T-helper 17 cell (primary cell): ENCODE measurements at places on chromosomes 1 and 21.

- no peak for DNase-seq
- peaks cover 65% of the 10 kb centered on the region for H3K27me3 ChIP-seq
- H3K36me3 ChIP-seq: peaks cover 2% of the 10 kb centered on the region
- no peak overlapping the region for H3K4me3 ChIP-seq
- no peak overlapping the region for H3K27ac ChIP-seq
Measured at GRCh38 chr1:112264010-112264409, 132.0 kb upstream of the CTTNBP2NL start.

- H3K36me3 ChIP-seq: no peaks in the 10 kb centered on the region
- H3K4me3 ChIP-seq: no peak overlapping the region
- no peak overlapping the region for H3K27ac ChIP-seq
- peaks cover 40% of the 10 kb centered on the region for H3K27me3 ChIP-seq
Measured at GRCh38 chr1:70979313-70979712, 68.3 kb downstream of the PTGER3 start.

GRCh38 chr21:41559658-41560631, 52.0 kb upstream of the TMPRSS2 start:
- peaks cover 34% of the 10 kb centered on the region for H3K27me3 ChIP-seq
- peaks cover 2% of the 10 kb centered on the region for H3K4me1 ChIP-seq
- no peak for DNase-seq
- no peak overlapping the region for H3K4me3 ChIP-seq
- H3K27ac ChIP-seq: no peak overlapping the region
- peaks cover 6% of the 10 kb centered on the region for H3K36me3 ChIP-seq

GRCh38 chr1:104064399-104064798, 314.7 kb downstream of the AMY1C start:
- H3K27me3 ChIP-seq: no peaks in the 10 kb centered on the region
- H3K36me3 ChIP-seq: no peaks in the 10 kb centered on the region
- H3K4me1 ChIP-seq: no peaks in the 10 kb centered on the region
- no peak overlapping the region for H3K27ac ChIP-seq

- H3K27me3 ChIP-seq: peaks cover 96% of the 10 kb centered on the region
- no peak overlapping the region for H3K4me3 ChIP-seq
- DNase-seq: no peak
- H3K4me1 ChIP-seq: peaks cover 20% of the 10 kb centered on the region
Measured at GRCh38 chr1:181484821-181485220, 1.5 kb downstream of the CACNA1E start.

DNA sequence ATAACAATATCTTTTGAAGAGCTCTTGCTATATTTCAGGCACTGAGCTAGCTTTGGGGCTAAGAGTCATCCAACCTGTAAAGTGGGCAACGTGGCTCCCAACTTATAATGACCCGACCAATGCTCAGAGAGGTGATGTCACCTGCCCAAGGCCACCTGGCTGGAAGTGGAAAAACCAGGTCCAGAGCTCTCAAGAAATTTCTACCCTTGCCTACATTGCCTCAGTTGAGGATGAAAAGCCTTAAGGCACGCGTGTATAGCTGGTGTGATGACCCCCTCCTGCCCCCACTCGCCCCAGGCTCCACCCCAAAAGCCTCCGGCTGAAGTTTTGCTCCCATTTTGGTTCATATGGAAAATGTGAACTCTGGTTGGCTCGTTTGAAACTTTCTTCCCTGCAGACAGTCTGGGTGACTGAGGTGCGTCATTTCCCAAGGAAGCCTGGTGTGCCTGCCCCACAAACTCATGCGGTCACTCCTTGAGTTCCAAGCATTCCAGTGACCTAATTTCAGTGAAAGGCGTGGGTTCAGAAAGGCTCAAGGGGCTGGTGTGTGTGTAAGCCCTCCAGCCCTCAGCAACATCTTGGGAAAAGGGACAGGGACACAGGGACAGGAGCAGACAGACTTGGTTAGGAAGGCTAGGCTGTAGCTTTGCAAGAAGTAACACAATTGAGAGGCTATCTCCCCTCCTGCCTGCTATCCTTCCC, 20.5 kb downstream of the HTR1D start:
- peaks cover 30% of the 10 kb centered on the region for H3K27me3 ChIP-seq
- H3K27ac ChIP-seq: no peak overlapping the region
- H3K4me1 ChIP-seq: no peaks in the 10 kb centered on the region

DNA sequence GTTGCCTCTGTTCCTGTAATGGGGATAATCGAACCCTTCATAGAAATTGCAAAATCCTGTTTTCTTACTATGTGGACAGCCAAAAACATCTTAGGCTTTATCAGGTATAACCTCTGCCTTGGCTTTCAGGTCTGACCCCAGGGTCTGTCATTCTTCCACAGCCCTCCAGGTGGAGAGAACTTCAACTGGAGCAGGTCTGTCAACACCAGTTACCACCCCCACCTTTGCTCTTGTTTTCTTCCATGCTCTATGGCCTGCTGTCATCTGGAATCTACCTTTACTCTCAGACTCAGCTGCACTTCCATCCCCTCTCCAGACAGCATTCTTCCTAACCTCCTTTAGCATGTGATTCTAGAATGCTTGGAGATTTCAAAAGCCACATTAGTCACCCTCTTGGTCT, 10.4 kb upstream of the GJA9 start:
- no peak overlapping the region for H3K4me3 ChIP-seq
- H3K36me3 ChIP-seq: peaks cover 2% of the 10 kb centered on the region
- DNase-seq: no peak
- no peak overlapping the region for H3K27ac ChIP-seq

GRCh38 chr1:245045087-245045881, 109.5 kb upstream of the KIF26B start:
- no peaks in the 10 kb centered on the region for H3K36me3 ChIP-seq
- H3K4me1 ChIP-seq: peaks cover 3% of the 10 kb centered on the region
- no peak for DNase-seq

DNA sequence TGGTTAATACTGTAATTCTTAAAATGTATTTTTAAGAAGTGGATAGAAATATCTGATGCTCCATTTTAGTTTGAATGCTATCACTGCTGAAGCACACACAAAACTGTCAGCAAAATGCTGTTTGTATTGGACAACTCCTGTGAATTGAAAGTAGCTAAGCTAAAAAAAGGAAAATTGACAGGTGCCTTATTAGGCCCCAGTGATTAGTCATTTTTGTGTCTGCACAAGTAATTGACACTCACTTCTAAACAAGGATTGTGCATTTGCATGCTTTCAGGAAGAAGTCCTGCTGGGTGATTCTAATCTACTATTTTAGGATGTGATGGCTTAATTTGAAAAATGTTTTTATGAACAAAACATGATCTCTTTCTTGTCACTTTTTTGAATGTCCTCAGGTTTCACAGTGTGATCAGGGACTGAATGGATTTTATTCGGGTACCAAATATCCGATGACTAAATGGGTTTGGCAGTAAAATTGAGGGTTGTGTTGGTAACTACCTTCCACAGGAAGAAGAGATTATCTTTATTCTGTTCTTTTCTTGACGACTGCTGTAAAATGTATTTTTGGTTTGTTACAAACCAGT, 13.0 kb upstream of the MAP3K7CL start:
- no peak overlapping the region for H3K4me3 ChIP-seq
- no peaks in the 10 kb centered on the region for H3K27me3 ChIP-seq
- H3K4me1 ChIP-seq: peaks cover 2% of the 10 kb centered on the region
- H3K27ac ChIP-seq: no peak overlapping the region
- no peak for DNase-seq
- H3K36me3 ChIP-seq: no peaks in the 10 kb centered on the region

DNA sequence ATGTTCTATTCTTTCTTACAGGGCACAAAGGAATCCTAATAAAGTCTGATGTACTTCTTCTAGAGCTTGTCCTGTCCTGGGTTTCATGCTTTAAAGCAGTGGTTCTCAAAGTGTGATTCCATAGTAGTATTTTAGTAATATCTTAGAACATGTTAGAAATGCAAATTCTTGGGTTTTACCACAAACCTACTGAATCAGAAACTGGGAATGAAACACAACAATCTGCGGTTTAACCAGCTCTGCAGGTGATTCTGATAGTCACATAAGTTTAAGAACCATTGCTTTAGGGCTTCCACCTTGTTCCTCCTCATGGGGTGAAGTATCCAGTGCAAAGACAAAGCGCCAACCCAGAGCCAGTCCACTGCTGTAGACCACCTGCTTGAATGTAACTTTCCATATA, 41.1 kb downstream of the NGF start:
- peaks cover 38% of the 10 kb centered on the region for H3K27me3 ChIP-seq
- H3K36me3 ChIP-seq: no peaks in the 10 kb centered on the region
- H3K4me3 ChIP-seq: no peak overlapping the region
- no peak for DNase-seq
- H3K27ac ChIP-seq: no peak overlapping the region

DNA sequence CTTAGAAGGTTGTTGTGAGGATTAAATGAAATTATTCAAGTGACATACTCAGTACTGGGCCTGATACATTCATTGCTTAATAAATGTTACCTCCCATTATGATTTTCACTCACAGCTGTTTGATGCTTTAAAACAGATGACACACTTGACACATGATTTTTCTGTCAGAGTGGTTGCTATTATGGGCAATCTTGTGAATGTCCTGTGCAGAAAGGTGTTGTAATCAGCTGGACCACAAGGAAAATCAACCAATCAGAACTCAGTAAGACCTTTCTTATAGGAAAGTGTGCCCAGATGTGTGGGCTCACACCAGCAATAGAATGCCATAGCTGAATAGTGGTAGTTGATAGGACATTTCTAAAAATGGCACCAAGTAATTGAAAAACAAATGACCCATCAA, 23.5 kb downstream of the GJA5 start:
- H3K27me3 ChIP-seq: peaks cover 15% of the 10 kb centered on the region
- H3K36me3 ChIP-seq: peaks cover 2% of the 10 kb centered on the region
- peaks cover 7% of the 10 kb centered on the region for H3K4me1 ChIP-seq
- H3K4me3 ChIP-seq: no peak overlapping the region
- no peak for DNase-seq
- H3K27ac ChIP-seq: no peak overlapping the region

DNA sequence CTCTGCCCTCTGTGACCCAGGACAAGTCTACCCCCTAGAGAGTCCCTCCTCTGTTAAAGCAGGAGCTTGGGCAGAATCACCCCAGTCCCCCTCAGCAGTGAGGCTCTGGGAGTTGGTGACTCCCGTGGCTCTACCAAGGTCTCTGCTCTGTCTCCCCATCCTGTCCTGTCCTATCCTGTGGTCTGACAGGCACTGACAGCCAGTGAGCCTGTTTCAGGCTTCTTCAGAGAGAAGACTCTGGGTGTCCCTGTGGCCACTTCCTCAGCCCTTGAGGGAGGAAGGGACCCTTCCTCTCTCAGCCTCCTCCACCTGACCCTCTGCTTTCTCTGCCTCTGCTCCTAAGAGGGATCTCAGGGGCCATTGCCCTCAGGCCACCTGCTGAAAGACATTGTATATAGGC, 148.7 kb downstream of the FCRL5 start:
- no peak overlapping the region for H3K27ac ChIP-seq
- H3K4me1 ChIP-seq: no peaks in the 10 kb centered on the region
- H3K4me3 ChIP-seq: no peak overlapping the region

DNA sequence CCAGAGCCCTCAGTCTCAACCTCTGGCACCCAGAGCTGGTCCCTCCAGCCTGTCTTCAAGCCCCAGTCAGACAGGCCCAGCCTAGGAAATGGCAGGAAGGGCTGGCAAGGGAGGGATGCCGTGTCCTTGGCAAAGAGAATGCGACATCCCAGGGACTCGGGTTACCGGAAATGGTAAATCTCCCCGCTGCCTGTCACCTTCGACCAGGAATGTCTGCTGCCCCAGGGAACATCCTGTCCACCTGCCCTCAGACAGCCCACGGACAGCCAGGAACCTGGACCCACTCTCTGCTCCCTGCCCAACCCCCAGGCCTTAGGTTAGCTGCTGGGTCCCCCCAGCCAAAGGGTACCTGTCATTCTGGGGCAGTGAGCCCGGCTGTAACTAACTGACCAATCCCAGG, 23.9 kb downstream of the HSPG2 start:
- H3K4me3 ChIP-seq: no peak overlapping the region
- H3K27ac ChIP-seq: no peak overlapping the region
- H3K27me3 ChIP-seq: peaks cover 8% of the 10 kb centered on the region
- peaks cover 12% of the 10 kb centered on the region for H3K4me1 ChIP-seq
- no peaks in the 10 kb centered on the region for H3K36me3 ChIP-seq
- DNase-seq: no peak

GRCh38 chr1:214332946-214333798, 52.2 kb downstream of the SMYD2 start:
- H3K4me1 ChIP-seq: peaks cover 2% of the 10 kb centered on the region
- no peak for DNase-seq
- H3K27ac ChIP-seq: no peak overlapping the region
- peaks cover 7% of the 10 kb centered on the region for H3K36me3 ChIP-seq

- no peaks in the 10 kb centered on the region for H3K4me1 ChIP-seq
- H3K27ac ChIP-seq: no peak overlapping the region
- peaks cover 18% of the 10 kb centered on the region for H3K27me3 ChIP-seq
- H3K4me3 ChIP-seq: no peak overlapping the region
Measured at GRCh38 chr1:115303364-115303763, 34.7 kb downstream of the NGF start.

- peaks cover 22% of the 10 kb centered on the region for H3K27me3 ChIP-seq
- H3K27ac ChIP-seq: no peak overlapping the region
- H3K36me3 ChIP-seq: no peaks in the 10 kb centered on the region
- no peak overlapping the region for H3K4me3 ChIP-seq
- no peaks in the 10 kb centered on the region for H3K4me1 ChIP-seq
Measured at GRCh38 chr1:245279346-245279745, 124.6 kb downstream of the KIF26B start.

GRCh38 chr1:221874285-221875003, 132.6 kb upstream of the DUSP10 start:
- H3K27ac ChIP-seq: no peak overlapping the region
- H3K27me3 ChIP-seq: peaks cover 6% of the 10 kb centered on the region
- peaks cover 2% of the 10 kb centered on the region for H3K4me1 ChIP-seq
- no peak overlapping the region for H3K4me3 ChIP-seq

GRCh38 chr1:7346070-7346596, 425.0 kb upstream of the VAMP3 start:
- no peak for DNase-seq
- H3K27me3 ChIP-seq: peaks cover 42% of the 10 kb centered on the region
- no peak overlapping the region for H3K27ac ChIP-seq
- H3K36me3 ChIP-seq: no peaks in the 10 kb centered on the region

GRCh38 chr1:7373251-7373650, 397.8 kb upstream of the VAMP3 start:
- no peaks in the 10 kb centered on the region for H3K4me1 ChIP-seq
- DNase-seq: no peak
- no peak overlapping the region for H3K27ac ChIP-seq
- peaks cover 27% of the 10 kb centered on the region for H3K27me3 ChIP-seq
- no peak overlapping the region for H3K4me3 ChIP-seq

- no peak overlapping the region for H3K27ac ChIP-seq
- no peaks in the 10 kb centered on the region for H3K36me3 ChIP-seq
- H3K4me3 ChIP-seq: no peak overlapping the region
- no peak for DNase-seq
Measured at GRCh38 chr1:219783605-219784235, 144.6 kb downstream of the SLC30A10 start.

- no peaks in the 10 kb centered on the region for H3K27me3 ChIP-seq
- no peak for DNase-seq
- H3K27ac ChIP-seq: no peak overlapping the region
- peaks cover 38% of the 10 kb centered on the region for H3K4me1 ChIP-seq
- no peak overlapping the region for H3K4me3 ChIP-seq
Measured at GRCh38 chr1:6864166-6864565, 78.9 kb downstream of the CAMTA1 start.

DNA sequence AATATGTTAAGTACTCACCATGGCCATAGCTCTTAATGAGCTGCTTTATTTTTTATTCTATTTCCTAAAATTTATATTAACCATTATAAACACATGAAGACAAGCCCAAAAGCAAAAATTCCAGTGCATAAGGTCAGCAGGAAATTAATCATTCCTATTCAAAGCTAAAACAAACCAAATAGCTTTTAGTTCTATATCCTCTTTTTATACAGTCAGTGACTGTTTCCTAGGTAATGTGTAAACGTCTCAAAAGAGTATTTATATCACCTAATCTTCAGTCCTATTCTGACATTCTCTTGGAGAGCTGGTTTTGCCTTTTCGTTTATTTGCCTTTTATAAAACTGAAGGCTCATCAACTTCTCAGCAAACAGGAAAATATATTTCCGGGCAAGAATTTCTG, 4.2 kb downstream of the GOLPH3L start:
- no peak for DNase-seq
- peaks cover 27% of the 10 kb centered on the region for H3K4me1 ChIP-seq
- no peak overlapping the region for H3K4me3 ChIP-seq
